ENCODE measurements at places on chromosomes 11 and 22.

DNA sequence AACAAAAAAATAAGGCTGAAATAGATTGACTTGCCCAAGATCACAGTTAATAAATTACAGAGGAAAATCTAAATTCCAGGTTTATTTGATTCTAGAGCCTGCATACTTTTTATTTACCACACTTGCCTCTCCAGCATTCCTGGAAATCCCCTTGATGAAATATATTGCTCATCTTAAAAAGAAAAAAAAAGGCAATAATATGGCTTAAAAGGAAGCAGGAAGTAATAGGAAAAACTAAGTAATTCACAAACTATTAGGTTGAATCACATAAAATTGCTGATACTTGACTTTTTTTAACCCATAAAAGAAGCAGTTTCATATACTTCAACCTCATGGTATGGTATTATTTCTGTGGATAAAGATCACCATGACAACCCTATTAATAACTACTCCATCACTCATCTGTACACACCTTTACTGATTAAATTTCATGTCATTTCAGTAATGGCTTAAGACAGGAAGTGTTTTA lies 52.9 kb downstream of the COPB1 start:
- DNase-seq, result peak; percentile 65

- DNase-seq, result peak; percentile 85
These were observed 7.5 kb downstream of the MALAT1 start for GRCh38 chr11:65506290-65506771.

- no peak for DNase-seq
These were observed 44.6 kb upstream of the PPARA start for GRCh38 chr22:46105494-46106278.

GRCh38 chr11:1130276-1131032 lies 27.3 kb upstream of the MUC5AC start:
- DNase-seq, result no peak

DNA sequence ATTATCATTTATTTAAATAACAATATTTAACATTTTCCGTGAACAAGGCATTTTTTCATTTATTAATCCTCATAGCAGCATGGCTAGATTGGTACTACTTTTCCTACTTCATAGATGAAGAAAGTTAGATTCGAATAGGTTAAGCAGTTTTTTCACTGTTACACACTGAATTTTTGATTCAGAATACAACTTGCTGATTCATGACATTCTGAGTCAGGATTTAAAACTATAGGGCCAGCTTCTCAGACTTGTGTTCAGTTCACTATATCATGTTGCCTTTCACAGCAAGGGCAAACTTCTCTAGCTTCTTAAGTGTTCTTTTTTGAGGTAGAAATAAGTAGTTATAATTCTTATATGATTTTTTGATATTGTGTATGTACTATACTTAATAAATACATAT lies 31.5 kb downstream of the CYP2R1 start:
- DNase-seq, result no peak

GRCh38 chr11:8631395-8632118 lies 37.5 kb upstream of the STK33 start:
- DNase-seq, result no peak

DNA sequence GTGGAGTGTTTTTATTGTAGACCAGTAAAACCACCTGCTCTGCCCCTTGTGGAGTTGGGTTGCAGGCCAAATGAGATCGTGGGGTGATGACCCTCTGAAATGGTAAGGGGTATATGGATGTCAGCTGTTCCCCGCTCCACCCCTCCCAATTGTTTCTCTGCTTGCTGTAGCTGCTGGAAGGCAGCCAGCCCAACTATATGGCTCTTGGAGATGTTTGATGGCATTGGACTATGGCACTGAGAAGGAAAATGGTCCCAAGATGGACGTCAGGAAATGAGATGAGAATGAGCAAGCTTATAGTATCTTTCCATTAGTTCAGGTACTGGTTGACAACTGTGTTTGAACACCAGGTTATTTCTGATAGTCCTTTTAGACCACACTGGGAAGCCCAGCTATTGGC lies 94.8 kb upstream of the SORL1-AS1 start:
- no peak for DNase-seq
